ENCODE measurements at places on chromosomes 3 and 15.

DNA sequence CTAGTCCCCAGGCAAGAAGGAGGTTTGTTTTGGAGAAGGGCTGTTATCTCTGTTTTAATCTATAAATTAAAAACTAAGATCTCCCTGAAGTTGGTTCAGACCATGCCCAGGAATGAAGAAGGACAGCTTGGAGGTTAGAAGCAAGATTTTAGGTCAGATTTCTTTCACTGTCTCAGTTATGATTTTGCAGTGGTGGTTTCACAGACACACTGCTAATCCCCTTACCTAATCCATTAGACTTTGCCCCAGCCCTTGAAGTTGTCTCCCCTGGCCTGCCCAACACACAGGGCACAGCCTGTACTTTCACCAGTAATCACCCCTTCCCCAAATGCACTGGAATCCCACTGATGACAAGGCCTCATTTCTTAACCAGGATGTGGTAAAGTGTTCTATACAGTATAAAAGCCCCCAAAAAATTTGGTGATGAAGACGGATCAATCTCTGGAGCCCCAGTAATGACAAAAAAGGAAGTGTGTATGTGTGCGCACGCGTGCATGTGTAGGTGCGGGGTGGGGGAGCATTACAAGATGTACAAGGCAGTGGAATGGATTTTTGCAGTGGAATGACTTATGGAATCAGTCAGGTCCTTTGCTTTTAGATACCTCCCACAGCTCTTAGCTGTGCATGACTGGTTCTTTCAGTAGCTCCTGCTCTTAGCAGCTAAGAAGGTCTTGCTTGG is 73.1 kb upstream of the TERB2 start:
- DNase-seq, result no peak

GRCh38 chr3:145903472-145904013 is 257.4 kb downstream of the PLOD2 start:
- DNase-seq, result no peak

DNA sequence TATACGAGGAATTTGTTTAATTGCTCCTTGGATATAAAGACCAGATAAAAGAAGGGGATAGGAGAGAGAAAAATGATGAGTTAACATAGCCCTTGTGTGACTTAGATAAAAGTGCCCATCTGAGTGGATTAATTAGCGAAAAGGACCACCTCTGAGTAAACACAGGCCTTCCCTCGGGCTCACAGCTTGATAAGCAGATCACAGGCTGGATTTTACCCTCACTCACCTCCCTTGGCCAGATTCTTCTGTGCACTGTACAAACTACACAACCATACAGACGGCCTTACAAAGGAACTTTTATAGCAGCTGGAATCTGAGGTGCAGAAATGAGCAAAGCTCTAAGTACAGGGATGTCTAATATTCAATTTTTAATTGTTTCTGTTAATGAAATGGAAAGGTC is 112.4 kb upstream of the STT3B start:
- no peak for DNase-seq

DNA sequence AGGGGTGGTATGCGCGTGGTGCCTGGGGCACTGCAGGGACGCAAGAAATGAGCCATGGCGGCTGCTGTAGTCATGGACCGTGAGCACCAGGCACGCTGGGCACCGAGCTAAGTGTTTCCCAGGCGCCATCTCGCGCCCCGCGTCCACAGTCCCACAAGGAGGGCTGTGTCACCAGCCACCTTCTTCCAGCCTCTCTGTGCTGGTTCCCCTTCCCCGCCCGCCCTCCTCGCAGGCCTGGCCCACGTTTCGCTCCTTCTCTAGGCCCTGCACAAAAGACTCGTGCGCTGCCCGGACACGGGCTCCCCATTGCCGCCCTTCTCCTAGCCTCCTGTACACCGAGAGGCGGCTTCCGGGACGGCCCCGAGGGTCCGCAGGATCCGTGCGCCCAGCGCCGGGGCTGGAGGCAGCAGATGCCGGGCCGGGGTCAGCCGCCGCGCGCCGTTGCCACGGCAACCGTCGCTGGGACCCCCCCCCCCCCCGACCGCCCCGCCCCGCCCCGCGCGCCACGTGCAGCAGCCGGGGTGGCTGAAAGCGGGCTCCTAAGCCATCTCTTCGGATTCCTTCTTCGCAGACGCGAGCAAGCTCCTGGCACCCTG is 113.4 kb downstream of the SRGAP3 start:
- DNase-seq, result no peak

DNA sequence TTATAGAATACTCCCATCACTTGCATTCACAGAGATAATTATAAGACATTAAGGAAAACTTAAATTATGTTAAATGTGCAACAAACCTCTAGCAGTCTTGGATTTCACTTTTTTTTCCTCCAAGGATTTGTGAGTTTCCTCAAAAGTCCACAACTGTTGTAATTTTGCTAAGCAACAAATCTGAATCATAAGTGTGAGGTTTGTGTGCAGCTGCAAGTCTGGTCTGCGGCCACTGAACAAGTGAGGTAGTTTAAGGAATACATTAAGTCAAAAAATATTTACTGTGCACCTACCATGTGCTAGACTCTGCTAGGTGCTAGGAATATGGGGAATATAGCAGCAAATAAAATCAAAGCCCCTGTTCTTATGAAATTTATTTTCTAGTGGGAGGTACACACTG is 70.2 kb downstream of the LRRC28 start:
- no peak for DNase-seq

DNA sequence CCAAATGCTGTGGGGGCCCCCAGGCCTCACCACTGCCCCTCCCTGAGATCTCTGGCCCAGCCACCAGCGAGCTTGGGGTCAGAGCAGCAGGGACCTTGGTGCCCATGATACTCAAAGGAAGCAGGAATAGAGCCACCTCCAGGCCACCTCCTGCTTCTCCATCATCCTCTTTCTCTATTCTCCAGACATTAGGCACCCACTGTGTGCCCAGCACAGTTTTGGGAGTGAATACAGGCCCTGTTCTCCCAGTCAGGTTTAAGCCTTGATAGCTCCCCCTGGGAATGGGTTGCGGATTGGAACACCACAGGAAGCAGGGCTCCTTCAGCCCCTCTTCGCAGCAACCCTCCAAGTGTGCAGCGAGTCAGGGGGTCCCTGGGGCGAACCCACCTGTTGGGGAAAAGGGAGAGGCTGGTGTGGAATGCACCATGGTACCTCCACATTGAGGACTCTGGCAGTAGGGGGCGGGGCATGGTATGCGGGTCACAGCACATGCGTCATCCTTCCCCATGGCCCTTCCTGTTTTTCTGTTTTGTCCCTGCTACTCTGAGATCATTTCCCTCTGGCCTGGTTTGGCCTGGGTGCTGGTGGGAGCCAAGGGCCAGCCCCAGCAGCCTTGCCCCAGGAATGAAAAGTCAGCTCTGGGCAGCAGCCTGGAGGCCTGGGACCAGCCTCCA is 14.2 kb upstream of the SEMA3B start:
- peak; percentile 82 for DNase-seq

GRCh38 chr3:18153571-18154173 is 271.5 kb downstream of the SATB1 start:
- no peak for DNase-seq

- DNase-seq, result no peak
Measured at GRCh38 chr15:73900095-73900712, 26.1 kb upstream of the LOXL1 start.

DNA sequence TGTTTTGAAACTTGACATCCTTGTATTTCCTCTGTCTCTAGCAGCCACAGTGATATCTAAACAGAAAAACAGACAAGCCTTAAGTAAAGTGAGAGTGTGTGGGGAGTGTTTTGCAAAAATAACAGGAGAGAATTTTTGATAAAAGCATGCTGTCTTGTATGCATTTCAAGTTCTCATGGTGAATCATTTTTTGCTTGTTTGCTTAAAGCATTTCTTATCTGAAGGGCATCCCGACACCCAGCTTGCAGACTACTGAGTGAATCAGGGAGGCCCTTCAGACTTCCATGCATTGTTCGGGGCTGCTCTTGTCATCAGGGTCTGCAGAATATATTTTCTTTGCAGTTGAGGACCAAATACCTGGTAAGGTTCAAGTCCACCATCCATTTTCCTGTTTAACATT is 8.5 kb downstream of the CGNL1 start:
- no peak for DNase-seq

DNA sequence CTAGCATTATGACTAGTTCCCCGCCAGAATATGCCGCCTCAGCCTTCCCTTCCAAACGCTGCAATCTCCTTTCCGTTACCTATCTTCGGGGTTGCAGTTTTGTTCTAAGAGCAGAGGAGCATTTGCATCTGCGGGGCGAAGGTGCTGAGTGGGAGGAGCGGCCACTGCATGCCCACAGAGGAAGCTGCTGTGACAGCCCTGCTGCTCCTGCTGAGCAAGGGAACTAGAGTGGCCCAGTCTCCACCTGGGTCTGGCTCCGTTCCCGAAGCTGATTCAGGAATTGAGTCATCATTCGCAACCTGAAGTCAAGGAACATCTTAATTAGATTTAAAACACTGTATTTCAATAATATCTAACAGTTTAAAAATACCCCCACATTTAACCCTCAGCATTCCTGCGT is 98.2 kb upstream of the TJP1 start:
- no peak for DNase-seq

DNA sequence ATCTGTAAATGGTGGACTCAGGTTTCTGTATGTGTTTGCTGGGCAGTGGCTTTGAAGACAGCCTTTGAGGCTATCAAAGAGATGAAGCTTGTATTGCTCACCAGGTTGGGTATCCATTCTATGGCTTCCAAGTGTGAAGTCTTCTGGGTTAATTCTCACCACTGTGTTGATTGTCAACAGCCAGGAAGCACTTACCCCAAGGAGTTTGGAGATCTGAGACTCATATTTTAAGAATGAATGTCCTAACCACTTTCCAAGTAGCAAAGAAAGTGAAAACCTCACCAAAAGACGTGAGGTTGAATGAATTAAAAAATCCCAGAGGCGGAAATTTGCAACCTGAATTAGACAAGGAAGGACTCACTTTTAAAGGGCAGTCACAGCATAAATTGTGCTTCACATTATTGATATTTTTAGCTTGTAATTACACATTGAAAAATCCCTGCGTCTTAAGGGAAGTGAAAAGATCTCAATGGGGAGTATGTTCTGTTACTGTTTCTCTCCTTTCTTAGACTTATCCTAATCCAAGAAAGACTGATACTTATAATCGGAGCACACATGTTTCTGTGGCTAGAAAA is 304.0 kb upstream of the TPRG1 start:
- no peak for DNase-seq

DNA sequence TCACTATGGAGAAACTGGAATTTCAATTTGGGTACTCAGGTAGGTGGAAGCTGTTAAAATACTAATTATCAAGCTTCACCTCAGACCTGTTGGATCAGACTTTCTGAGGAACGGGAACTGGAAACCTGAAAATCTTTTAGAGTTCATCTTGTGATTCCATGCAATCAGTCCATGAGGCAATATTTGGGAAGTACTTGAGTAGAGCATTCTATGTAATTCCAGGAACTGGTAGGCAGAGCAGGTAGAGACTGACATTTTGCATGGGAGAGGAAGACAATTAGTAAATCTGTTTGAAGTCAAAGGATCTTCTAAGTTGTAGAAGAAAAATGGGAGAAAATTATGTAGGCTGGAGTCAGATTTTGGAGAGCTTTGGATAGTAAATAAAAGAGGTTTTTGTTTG is 43.1 kb downstream of the FGF7 start:
- DNase-seq, result no peak

GRCh38 chr3:66133050-66133757 is 87.6 kb upstream of the SLC25A26 start:
- peak; percentile 54 for DNase-seq

GRCh38 chr3:128463771-128464170 is 2.9 kb downstream of the DNAJB8 start:
- no peak for DNase-seq

DNA sequence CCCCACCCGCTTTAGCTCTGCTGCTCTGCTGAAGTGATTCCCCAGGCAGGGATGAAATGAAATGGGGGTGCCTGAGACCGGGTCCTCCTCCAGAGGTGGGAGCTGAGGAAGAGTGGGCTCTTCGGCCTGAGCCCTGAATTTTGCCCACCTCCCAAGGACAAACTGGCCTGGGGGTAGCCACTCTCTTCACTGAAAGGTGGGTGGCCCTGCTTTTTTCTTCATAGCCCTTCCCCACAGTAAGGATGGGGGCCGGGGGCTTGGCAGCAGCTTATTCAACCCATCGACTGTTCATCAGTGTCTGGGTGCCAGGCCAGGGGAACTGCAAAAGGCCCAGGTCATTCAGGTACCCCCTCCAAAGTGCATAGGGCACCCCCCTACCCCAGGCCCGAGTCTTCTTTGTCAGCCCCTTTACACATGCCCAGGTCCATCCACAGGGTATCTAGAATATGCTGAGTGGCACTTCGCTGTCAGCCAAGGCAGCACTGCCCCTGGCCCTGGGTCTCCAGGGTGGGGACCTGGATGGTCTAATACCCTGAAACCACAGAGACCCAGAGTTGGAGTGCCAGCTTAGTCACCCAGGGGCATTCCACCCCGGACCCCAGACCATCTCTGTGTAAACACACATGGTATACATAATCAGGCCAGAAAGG is 7.9 kb downstream of the SCN5A start:
- DNase-seq, result no peak

GRCh38 chr15:57340682-57341259 is 35.5 kb upstream of the CGNL1 start:
- no peak for DNase-seq

DNA sequence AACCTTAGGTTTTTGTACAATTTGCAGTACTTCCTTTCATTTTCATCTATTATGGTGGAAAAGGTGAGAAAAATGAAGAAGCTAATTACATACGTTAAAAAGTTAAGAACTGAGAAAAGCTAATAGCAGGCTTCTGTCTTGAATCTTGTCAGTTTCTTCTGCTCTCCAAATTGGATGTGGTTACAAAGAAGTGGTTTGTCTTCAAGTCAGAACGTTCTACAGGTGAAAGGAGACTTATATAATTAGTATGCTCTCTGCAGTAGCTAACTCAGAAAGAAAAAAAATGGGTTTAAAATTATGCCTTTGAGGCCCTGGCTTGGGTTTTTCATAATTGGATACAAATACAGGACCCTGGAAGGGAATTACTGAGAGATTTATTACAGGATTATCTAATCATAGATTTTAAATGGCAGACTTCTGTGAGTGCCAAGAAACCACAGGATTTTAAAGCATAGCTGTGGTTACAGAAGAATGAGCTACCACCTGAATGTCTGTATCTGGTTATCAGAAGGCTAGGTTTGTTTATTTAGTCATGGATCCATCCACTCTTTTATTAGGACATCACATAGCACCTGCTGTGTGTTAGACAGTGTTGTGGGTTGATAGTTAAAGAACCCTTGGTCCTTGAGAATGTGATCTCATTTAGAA is 528.1 kb upstream of the MCTP2 start:
- no peak for DNase-seq

DNA sequence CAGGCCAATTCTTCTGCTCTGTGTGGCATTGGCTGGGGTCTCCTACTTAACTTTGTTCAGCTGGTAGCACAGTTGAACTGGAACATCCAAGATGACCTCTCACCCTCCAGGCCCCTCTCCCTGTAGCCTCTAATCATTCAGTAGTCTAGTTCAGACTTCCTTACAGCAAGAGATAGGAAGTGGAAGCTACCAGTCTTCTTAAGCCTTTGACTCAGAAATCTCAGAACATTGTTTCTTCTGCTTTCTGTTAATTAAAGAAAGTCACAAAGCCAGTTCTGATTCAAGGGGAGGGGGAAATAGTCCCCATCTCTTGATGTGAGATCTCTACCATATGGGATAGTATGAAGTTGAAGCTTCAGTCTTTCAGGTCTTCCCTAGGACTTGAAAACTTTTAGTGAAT is 18.8 kb upstream of the SACM1L start:
- no peak for DNase-seq

GRCh38 chr15:69979783-69980182 is 117.9 kb downstream of the TLE3 start:
- no peak for DNase-seq
